ENCODE measurements at places on chromosomes 3 and 15.

DNA sequence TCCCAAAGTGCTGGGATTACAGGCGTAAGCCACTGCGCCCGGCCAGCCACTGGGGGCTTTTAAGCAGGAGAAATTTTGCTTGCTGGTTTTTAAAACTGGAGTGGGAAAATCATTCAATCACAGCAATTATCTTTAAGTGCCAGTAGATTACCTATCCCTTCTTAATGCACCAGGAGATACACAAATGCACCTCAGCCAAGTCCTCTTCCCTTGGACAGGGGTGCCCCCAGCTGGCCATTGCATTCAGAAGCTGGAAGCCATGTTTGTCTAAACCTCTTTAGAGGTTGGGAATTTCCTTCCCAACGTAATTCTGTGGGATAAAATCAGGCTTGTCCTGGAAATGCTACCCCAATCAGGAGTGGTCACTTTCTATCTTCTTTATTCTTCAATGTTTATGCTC is 26.6 kb downstream of the MIX23 start:
- H3K27ac ChIP-seq = no peak overlapping the region
- no peak overlapping the region for H3K4me3 ChIP-seq
- DNase-seq = no peak
- H3K27me3 ChIP-seq = no peaks in the 10 kb centered on the region
- no peaks in the 10 kb centered on the region for H3K36me3 ChIP-seq

DNA sequence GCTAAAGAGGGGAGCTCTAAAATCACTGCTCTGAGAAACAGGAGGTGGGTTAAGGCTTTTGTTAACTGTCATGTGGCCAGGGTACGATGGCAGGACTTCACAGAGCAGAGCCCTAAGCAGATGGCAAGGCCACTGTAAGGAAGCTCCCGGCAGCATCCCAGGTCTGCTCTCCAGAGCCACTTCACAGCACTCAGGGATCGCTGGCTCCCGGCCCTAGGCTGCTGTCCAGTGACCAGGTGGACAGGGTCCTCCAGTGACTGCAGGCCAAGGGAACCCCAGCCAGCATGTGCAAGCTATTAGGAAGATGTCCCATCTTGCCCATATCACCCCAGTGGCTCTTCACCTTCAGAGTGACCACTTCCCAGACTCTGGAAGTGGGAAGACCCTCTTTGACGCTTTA is 10.4 kb downstream of the TMEM41A start:
- no peaks in the 10 kb centered on the region for H3K4me1 ChIP-seq
- H3K4me3 ChIP-seq = no peak overlapping the region
- H3K27me3 ChIP-seq = no peaks in the 10 kb centered on the region
- DNase-seq = no peak
- no peaks in the 10 kb centered on the region for H3K36me3 ChIP-seq

DNA sequence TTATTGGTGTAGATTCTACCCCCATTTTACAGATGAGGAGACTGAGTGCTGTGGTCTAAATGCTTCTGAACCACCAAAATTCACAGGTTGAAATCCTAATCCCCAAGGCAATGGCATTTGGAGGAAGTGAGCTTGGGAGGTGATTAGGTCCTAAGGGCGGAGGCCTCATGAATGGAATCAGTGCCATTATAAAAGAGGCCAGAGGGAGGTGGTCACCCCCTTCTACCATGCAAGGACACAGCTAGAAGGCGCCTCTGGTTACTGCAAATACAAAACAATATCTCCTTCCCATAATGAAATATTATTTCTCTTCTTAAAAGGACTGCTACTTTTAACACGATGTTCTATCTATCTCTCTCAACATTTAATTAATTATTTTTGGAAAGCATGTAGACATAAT is 223.5 kb downstream of the NEK10 start:
- no peaks in the 10 kb centered on the region for H3K36me3 ChIP-seq
- no peak overlapping the region for H3K4me3 ChIP-seq
- H3K4me1 ChIP-seq = no peaks in the 10 kb centered on the region
- no peak overlapping the region for H3K27ac ChIP-seq
- H3K27me3 ChIP-seq = no peaks in the 10 kb centered on the region

GRCh38 chr15:51620122-51620521 is 2.4 kb downstream of the DMXL2 start:
- no peak overlapping the region for H3K4me3 ChIP-seq
- DNase-seq = no peak
- H3K36me3 ChIP-seq = no peaks in the 10 kb centered on the region
- H3K27ac ChIP-seq = no peak overlapping the region
- H3K27me3 ChIP-seq = no peaks in the 10 kb centered on the region

DNA sequence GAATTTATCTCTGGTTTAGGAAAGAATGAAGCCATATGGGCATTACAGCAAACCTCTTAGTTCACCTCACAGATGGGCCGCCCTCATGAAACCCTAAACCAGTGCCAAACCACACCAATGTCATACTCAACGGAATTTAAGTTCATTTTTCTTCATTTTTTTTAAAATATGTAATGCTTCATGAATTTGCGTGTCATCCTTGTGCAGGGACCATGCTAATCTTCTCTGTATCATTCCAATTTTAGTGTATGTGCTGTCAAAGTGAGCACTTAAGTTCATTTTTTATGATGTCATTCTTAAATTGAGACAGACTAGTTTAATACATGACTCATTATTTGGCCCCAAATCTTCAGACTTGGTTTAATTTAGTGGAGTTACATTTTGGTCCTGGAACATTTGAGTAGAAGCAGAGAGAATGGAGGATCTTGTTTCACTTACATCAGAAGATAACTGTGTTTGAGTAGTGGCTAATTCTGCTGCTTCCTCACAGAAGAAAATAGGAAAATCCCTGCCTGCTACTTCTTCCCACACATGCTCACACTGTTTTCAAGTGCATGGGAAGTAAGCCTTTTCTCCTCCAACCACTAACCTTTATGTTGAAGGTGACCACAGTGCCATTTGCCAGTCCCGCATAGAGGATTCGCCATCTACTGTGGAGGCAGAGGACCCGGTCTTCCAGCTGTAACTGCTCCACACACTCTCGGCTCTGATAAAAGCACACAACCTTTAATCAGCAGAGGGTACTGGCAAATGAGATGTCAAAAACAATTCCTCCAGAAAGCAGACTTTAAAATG is 63.3 kb downstream of the ZNF106 start:
- no peak overlapping the region for H3K4me3 ChIP-seq
- H3K4me1 ChIP-seq = peaks cover 10% of the 10 kb centered on the region
- H3K36me3 ChIP-seq = no peaks in the 10 kb centered on the region
- no peaks in the 10 kb centered on the region for H3K27me3 ChIP-seq
- DNase-seq = no peak
- peak overlapping the region; percentile 73 for H3K27ac ChIP-seq

DNA sequence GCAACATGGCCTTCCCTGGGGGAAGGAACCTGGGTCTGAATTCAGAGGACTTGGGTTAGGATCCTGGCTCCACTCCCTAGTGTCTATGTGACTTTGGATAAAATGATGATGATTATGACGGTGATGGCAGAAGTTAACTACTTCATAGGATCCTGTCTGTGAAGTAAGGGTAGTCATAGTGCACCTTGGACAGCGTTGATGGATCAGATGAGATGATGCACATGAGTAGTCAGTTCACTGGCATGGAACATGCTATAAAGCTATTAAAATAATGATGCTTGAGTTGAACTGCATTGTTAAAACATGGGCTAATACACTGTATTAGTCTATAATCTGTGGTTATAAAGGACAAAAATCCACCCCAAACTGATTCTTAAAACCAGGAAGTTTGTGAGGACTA is 62.0 kb downstream of the EEFSEC start:
- no peaks in the 10 kb centered on the region for H3K27me3 ChIP-seq
- H3K4me1 ChIP-seq = no peaks in the 10 kb centered on the region
- H3K4me3 ChIP-seq = no peak overlapping the region
- no peaks in the 10 kb centered on the region for H3K36me3 ChIP-seq
- no peak overlapping the region for H3K27ac ChIP-seq

GRCh38 chr3:161153480-161153879 is 48.3 kb upstream of the B3GALNT1 start:
- H3K36me3 ChIP-seq = no peaks in the 10 kb centered on the region
- no peak for DNase-seq
- H3K27ac ChIP-seq = no peak overlapping the region
- H3K4me1 ChIP-seq = no peaks in the 10 kb centered on the region

- H3K4me1 ChIP-seq = no peaks in the 10 kb centered on the region
- H3K27ac ChIP-seq = no peak overlapping the region
- H3K27me3 ChIP-seq = no peaks in the 10 kb centered on the region
- no peaks in the 10 kb centered on the region for H3K36me3 ChIP-seq
Measured at GRCh38 chr3:18127174-18127858, 297.8 kb downstream of the SATB1 start.

- no peaks in the 10 kb centered on the region for H3K36me3 ChIP-seq
- H3K27me3 ChIP-seq = no peaks in the 10 kb centered on the region
- DNase-seq = no peak
- peaks cover 49% of the 10 kb centered on the region for H3K4me1 ChIP-seq
Measured at GRCh38 chr3:126983276-126983652, 349 bp downstream of the PLXNA1 start.

GRCh38 chr3:30551927-30552326 is 54.5 kb upstream of the TGFBR2 start:
- H3K27me3 ChIP-seq = no peaks in the 10 kb centered on the region
- no peak overlapping the region for H3K27ac ChIP-seq
- peaks cover 7% of the 10 kb centered on the region for H3K4me1 ChIP-seq
- H3K36me3 ChIP-seq = no peaks in the 10 kb centered on the region

All from vagina (tissue), 2 donors.